ENCODE measurements at places on chromosomes 7 and 10. TPM values are rescaled to one million over a fixed set of nuclear protein-coding genes. Genes with fewer than 3 reads are reported as not detected.
A peak's percentile ranks its signal among the peaks of the same experiment; 100 is the strongest.

DNA sequence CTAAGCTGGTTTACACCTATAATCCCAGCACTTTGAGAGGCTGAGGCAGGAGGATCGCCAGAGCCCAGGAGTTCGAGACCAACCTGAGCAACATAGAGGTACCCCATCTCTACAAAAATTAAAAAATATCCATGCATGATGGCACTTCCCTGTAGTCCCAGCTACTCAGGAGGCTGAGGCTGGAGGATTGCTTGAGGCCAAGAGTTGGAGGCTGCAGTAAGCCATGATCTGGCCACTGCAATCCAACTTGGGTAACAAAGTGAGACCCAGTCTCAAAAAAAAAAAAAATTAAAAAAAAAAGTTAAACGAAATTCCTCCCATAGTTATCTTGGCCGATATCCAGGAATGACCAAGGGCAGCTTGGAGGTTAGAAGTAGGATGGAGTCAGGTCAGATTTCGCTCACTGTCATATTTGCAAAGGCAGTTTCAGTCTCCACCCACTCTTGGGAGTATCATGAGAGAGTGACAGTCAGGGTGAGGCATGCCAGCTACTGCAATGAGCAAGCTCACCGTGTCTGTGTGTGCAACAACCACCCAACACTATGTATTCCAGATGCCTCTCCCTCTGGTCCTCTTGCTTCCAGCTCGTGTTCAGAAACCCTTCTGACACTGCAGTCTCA, 6.0 kb upstream of the ZDHHC4 start:
- H3K27me3 ChIP-seq, result no peaks in the 10 kb centered on the region
- no peak overlapping the region for H3K4me3 ChIP-seq
- H3K27ac ChIP-seq, result no peak overlapping the region
- no peaks in the 10 kb centered on the region for H3K36me3 ChIP-seq
- DNase-seq, result no peak

DNA sequence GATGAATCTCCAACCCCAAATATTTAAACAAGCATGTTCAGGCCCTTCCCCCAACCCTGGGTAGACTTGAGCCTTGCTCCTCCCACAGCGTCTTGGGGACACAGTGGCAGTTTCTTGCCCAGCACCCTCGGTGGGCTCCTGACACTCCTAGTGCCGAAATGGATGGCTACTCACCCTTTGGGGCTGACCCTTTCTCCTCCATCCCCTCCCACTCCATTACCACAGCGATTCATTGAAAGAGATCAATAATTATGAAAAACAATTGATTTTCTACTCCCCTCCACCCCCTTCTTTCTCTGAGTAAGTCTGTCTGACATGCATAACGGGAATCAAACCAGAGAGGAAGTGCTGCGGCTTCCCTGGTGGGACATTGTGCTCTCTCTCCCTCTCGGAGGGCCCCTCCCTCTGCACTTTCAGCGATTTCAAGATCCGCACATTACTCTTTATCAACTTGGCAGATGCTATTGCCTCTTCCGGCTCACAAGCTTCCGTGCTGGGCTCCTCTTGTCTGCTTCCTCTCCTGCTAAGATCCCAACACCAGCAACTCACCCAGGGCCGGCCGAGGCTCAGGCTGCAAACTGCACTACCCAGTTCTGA, 79.0 kb upstream of the PLXNA4 start:
- H3K27me3 ChIP-seq, result no peaks in the 10 kb centered on the region
- no peaks in the 10 kb centered on the region for H3K36me3 ChIP-seq
- H3K4me3 ChIP-seq, result no peak overlapping the region
- no peak for DNase-seq
- peaks cover 19% of the 10 kb centered on the region for H3K4me1 ChIP-seq
- no peak overlapping the region for H3K27ac ChIP-seq

GRCh38 chr10:6586501-6586900, 6.4 kb upstream of the PRKCQ start:
- DNase-seq, result no peak
- no peak overlapping the region for H3K27ac ChIP-seq
- H3K4me3 ChIP-seq, result no peak overlapping the region
- H3K27me3 ChIP-seq, result no peaks in the 10 kb centered on the region
- H3K36me3 ChIP-seq, result no peaks in the 10 kb centered on the region
- H3K4me1 ChIP-seq, result no peaks in the 10 kb centered on the region

- no peaks in the 10 kb centered on the region for H3K36me3 ChIP-seq
- no peak overlapping the region for H3K4me3 ChIP-seq
- no peaks in the 10 kb centered on the region for H3K27me3 ChIP-seq
- no peak for DNase-seq
Measured at GRCh38 chr7:24472093-24472492, 101.2 kb upstream of the PALS2 start.

GRCh38 chr10:121928528-121928884, 675 bp upstream of the ATE1 start:
- peak; percentile 50 for DNase-seq
- H3K27me3 ChIP-seq, result no peaks in the 10 kb centered on the region
- peak overlapping the region; percentile 53 for H3K27ac ChIP-seq
- no peaks in the 10 kb centered on the region for H3K36me3 ChIP-seq

GOT1 gene
- 54.7 TPM for total RNA-seq

THSD7A gene
- total RNA-seq, result not detected

ST7 gene
- 2.8 TPM for total RNA-seq

UNCX gene
- not detected for total RNA-seq

MPP7 gene
- 0.56 TPM for total RNA-seq
